Caudate nucleus (tissue), 63 donors: ENCODE measurements at places on chromosomes 11 and 22.

GRCh38 chr11:66844496-66845142, 1.4 kb downstream of the RCE1 start:
- DNase-seq: no peak

DNA sequence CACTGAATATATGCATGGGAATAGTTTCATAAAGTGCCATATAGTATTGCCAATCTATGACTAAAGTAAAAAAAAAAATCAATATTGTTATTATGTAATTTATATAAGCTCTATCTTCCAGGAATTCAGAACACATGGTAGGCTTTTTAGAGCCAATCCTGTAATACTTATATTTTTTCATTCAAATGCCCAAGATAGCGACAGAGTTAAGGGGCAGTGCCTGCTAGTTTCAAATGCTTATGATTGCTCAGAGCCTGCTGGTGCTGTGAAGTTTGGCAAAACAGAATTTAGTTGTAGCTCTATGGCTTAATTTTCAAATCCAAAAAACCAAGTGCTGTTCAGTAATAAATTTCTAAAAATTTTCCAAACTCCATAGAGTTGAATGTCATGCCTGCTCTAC, 39.0 kb upstream of the BLID start:
- DNase-seq: no peak

DNA sequence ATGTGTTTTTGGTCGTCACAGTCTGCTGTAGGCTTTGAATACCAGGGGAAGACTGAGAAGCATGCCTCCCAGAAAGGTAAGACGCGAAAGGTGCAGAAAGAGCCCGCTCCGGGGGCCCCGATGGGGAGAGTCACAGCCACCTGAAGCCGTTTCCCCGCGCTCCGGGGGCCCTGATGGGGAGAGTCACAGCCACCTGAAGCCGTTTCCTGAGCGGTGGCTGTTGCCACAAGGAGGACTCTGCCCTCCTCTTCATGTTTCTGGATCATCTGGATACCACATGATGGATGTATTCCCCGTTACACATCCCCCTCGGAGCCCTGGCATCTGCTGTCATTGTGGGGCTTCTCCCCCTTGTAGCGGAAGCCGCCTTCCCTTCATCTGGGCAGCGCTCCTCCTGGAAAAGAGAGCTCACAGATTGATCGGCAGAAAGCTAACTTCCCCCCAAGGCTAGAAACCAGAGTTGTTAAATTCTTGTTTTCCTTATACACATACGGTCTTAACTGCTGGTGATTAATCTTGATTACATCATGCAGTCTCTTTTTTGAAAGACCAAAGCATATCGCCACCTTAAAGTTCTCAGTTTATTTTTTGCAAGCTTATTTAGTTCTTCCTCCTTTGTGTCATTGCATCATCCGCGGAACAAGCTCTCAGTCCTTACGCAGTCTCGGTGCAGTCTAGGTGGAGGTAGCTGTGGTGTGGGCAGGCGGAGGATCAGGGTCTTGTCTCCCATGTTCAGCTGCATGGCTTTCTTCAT, 17.5 kb downstream of the CTTN start:
- DNase-seq: no peak

- no peak for DNase-seq
Observed at GRCh38 chr11:109424901-109425300, 2.9 kb downstream of the C11orf87 start.

DNA sequence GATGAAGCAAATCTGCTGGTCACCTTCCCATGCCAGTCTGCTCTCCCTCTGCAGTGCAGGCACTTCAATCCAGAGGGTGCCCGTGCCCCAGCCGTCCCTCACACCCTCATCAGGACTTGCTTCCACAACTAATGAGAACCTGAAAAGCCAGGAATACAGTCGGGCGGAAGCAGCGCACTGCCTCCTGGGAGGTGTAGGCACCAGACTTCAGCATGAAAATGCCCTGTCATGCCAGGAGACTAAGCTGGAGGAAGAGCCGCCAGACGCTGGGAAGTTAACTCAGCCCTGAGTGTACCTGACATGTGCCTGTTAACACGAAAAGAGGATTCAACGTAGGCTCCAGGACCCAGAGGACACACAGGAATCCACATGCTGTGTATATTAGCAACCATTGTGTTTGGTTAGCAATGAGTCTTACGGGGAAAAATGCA, 40.1 kb upstream of the FLI1 start:
- no peak for DNase-seq
